Suppressor macrophage treated with lipopolysaccharide for 4 hours (primary cell): ENCODE measurements at places on chromosomes 1 and 21.
A peak's percentile ranks its signal among the peaks of the same experiment; 100 is the strongest.

- DNase-seq, result no peak
Observed at GRCh38 chr21:16250273-16250672, 520.5 kb downstream of the USP25 start.

- DNase-seq, result no peak
Observed at GRCh38 chr1:199182186-199182843, 543.5 kb downstream of the PTPRC start.

DNA sequence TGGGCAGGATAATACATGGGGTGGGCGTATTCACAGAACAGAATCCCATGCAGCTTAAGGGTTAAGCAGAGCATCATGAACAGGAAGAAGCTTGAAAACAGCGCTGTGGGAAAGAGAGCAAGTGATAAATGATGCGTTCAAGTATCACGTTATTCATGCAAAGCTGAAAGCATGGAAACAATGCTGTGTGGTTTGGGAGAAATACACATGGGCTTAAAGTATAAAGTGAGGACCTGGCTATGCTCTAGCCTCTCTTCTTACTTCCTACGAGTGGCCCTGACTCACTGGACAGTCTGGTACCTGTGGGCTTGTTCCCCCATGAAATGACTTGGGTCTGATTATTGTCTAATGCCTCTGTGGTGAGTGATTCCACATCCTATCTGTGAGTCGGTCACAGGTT lies 25.7 kb downstream of the TMPRSS2 start:
- no peak for DNase-seq

DNA sequence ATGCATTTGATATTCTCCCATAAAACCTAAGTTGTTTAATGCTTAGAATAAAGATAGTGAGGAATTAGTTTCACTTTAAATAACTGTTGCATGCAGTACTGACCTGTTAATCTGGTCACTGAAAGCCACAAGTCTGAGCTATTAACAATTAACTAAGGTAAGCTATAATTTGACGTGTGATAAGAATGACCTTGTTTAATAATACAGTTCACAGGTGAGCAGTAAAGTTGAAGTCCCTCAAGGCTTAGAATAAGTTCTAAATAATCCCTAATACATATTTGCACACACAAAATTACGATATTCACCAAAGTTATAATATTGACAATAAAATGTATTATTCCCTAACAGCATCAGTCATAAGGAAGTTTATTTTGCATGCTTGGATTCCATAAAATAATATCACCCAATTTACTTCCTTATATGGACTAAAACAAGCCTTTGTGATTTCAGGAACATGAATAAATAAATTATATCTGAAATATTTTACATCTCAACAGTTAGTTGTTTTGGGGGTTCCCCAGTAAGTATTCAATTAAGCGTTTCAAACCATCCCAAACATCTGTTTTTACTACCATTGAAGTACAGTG lies 70.6 kb upstream of the CHRM3 start:
- DNase-seq, result no peak

DNA sequence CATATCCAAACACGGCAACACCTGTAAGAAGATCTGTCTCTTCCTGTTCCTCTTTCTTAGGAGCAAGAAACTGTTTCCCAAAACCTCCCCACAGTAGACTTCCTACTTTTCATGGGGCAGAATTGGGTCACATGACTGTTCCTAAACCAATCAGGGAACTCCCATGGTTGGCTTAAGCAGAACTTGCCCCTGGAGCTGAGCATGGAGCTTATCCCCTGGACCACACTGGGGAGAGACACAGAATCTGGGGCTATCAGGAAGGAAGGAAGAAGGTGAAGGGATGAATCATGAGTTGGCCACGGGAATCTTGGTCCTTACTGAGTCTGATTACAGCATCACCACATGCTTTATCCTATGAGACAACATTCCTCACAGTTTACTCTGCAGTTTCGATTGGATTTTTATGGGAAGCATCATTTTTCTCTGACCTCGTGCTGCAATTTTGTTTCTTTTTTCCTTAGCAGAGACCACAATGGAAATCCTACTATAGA lies 81.8 kb downstream of the CDC7 start:
- DNase-seq, result no peak

DNA sequence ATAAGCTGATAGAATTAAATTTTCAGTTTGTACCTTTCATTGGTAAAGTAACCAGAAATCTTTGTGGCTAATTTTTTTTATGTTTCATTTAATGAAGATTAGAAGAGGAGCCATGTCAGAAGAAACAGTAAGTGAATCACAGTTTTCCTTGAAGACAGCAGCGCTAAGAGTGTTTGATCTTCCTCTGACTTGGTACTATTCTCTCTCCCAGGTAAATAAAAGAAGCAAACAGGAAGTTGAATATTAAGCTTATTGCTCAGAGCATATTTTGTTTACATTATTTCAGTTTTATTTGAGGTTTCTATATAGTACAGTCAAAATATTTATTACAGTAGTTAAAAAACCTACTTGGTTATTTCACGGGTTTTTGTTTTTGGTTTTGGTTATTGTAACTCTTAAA lies 3.7 kb downstream of the MIGA1 start:
- DNase-seq, result no peak

GRCh38 chr1:52435650-52436049 lies 31.2 kb downstream of the PRPF38A start:
- DNase-seq, result no peak

- DNase-seq, result no peak
Observed at GRCh38 chr1:42328916-42329496, 6.0 kb downstream of the FOXJ3 start.

DNA sequence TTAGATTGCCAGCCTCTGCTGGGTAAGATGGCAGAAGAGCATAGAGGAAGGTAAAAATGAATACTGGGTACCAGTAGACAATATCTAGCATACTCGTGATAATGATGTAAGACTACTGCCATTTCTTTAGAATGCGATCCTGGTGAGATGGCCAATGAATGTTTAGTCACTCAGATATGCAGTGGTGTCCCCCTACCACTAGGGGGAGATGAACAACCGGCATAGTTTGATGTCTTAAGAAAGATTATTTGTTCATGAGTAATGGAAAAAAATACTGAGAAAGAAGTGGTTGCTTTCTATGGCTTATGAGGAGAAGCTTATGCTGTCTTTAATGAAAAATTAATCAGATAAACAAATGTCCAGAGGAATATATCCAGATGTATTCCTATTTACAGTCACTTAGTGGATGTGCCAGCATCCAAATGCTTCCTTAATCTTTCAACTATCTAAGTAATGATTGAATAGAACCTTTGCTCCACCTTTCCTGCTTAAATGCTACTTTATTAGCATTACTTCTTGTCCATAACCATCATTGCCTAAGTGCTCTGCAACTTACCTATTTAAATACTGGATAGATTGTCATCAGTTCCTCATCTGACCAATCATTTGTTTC lies 256.6 kb downstream of the ST6GALNAC3 start:
- peak; percentile 72 for DNase-seq

DNA sequence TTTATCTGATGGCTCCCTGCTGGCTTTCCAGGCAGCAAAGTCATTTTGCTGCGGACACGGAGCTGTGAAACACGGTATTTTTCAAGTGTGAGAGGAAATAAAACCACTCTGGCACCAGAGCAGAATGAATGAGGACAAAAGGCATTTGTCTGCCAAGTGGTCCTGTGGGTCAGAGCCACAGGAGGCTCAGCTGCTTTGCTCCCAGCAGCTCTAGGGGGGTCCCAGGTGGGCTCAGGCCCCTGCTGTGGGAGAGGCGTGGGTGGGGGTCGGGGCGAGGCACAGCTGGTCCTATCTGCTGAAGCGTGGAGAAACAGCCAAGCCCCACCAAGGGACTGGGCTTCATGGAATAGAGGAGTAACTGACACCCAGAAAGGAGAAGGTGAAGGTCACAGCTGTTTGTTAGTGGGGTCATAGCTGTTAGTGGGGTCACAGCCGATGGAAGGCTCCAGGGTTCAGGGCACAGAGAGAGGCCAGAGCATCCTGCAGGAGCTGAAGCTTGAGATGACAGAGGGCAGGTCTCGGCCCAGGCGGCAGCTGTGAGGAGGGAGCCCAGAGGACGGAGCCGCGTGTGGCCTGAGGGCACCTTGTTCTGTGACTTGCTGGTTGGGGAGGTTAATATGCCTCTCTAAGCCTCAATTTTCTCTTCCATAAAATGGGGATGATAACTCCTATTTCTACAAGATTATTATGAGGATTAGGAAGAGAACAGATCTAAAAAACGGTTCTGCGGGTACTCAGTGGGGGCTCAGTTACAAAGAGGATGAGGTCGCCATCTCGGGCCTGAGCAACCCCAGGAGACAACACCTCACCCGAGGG lies 7.1 kb downstream of the KIF17 start:
- DNase-seq, result no peak

GRCh38 chr1:21264898-21265297 lies 25.4 kb downstream of the ECE1 start:
- no peak for DNase-seq

DNA sequence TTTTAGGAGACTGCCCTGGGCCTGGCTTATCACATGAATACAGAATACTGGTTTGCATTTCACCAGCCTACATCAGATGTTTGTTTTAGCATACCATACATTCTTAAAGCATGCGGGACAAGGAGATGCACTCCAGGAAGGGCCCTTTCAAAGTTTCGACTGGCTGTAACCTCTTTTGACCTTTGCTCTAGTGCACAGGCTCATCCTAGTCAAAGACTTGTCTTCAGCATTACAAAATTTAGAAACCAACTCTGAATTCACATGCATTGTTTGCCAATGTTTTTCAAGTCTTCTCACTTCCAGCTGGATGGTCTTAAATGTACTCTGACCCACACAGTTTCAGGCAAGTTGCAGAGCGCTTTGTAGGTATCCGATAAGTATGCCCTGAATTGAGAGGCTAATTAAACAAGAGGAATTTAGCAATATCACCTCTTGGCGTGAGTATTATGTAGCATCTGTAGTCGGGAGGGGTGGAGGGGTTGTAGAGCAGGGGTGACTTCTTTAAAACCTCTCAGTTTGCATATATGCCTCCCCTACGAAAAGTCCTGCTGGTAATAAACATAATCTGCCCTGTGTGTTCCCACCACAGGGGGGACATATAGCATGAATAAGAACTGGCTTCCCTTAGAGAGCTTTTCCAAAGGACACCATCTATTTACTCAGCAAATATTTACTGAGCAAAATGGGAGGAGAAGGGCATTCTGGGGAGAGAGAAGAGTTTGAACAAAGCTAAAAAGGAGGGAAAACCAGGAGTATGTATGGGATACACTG lies 24.4 kb upstream of the AHCYL1 start:
- DNase-seq, result no peak

- DNase-seq, result peak; percentile 41
Observed at GRCh38 chr1:19322481-19322880, 10.4 kb downstream of the SLC66A1 start.

- DNase-seq, result peak; percentile 34
Observed at GRCh38 chr1:13826009-13826408, 126.0 kb downstream of the PRDM2 start.
